ENCODE measurements at places on chromosomes 5 and 9.
A peak's percentile ranks its signal among the peaks of the same experiment; 100 is the strongest.

GRCh38 chr5:30098940-30099339 lies 1094.5 kb upstream of the CDH6 start:
- H3K27me3 ChIP-seq = no peaks in the 10 kb centered on the region
- H3K4me3 ChIP-seq = no peak overlapping the region
- H3K27ac ChIP-seq = no peak overlapping the region
- no peaks in the 10 kb centered on the region for H3K36me3 ChIP-seq
- no peak for DNase-seq

GRCh38 chr5:603081-603998 lies 8.8 kb upstream of the CEP72 start:
- no peak overlapping the region for H3K27ac ChIP-seq
- H3K36me3 ChIP-seq = no peaks in the 10 kb centered on the region
- H3K27me3 ChIP-seq = no peaks in the 10 kb centered on the region
- no peaks in the 10 kb centered on the region for H3K4me1 ChIP-seq

DNA sequence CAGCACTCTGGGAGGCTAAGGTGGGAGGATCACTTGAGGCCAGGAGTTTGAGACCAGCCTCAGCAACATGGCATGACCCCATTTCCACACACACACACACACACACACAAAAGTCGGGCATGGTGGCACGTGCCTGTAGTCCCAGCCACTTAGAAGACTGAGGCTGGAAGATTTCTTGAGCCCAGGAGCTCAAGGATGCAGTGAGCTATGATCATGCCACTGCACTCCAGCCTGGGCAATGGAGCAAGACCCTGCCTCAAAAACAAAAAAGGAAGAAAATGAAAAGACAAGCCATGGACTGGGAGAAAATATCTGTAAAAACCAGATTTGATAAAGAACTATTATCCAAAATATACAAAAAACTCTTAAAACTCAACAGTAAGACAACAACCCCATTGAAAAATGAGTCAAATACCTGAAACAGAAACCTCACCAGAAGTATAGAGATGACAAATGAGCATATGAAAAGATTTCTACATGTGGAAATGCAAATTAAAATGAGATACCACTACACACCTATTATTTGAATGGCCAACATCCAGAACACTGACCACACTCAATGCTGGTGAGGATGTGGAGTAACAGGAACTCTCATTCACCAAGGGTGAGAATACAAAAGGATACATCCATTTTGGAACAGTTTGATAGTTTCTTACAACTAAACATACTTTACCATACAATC lies 24.7 kb downstream of the DNAJA1 start:
- peaks cover 12% of the 10 kb centered on the region for H3K36me3 ChIP-seq
- no peak overlapping the region for H3K4me3 ChIP-seq
- no peak for DNase-seq
- H3K27ac ChIP-seq = no peak overlapping the region
- no peaks in the 10 kb centered on the region for H3K27me3 ChIP-seq
- H3K4me1 ChIP-seq = no peaks in the 10 kb centered on the region

- H3K27me3 ChIP-seq = no peaks in the 10 kb centered on the region
- no peak for DNase-seq
- no peaks in the 10 kb centered on the region for H3K36me3 ChIP-seq
Measured at GRCh38 chr9:126363250-126363649, 36.6 kb downstream of the MVB12B start.

GRCh38 chr9:118121361-118121760 lies 417.2 kb downstream of the TLR4 start:
- no peak for DNase-seq
- no peaks in the 10 kb centered on the region for H3K36me3 ChIP-seq
- H3K27me3 ChIP-seq = no peaks in the 10 kb centered on the region
- H3K27ac ChIP-seq = no peak overlapping the region
- no peaks in the 10 kb centered on the region for H3K4me1 ChIP-seq

GRCh38 chr9:12723409-12724028 lies 30.3 kb downstream of the TYRP1 start:
- no peak overlapping the region for H3K27ac ChIP-seq
- no peaks in the 10 kb centered on the region for H3K27me3 ChIP-seq
- no peaks in the 10 kb centered on the region for H3K36me3 ChIP-seq
- no peak for DNase-seq
- no peaks in the 10 kb centered on the region for H3K4me1 ChIP-seq

GRCh38 chr9:70407081-70407503 lies 7.4 kb downstream of the KLF9 start:
- no peaks in the 10 kb centered on the region for H3K4me1 ChIP-seq
- no peak for DNase-seq
- H3K27ac ChIP-seq = no peak overlapping the region

DNA sequence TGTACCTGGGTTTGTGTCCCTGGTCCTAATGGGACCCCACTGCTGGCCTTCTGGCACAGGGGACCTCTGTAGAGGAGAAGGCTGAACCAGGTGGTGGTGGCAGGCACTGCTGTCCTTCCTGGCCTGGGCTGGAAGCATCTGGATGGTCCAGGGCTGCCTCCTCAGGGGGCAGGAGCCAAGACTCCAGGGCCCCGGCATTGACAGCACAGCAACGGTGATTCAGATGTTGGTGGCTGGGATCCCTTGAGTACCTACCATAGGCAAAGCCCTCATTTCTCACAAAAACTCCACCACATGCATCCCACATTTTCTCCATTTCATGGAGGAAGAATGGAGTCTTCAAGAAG lies 15.0 kb downstream of the FGD3 start:
- H3K4me1 ChIP-seq = no peaks in the 10 kb centered on the region
- H3K4me3 ChIP-seq = no peak overlapping the region
- H3K36me3 ChIP-seq = no peaks in the 10 kb centered on the region
- H3K27ac ChIP-seq = no peak overlapping the region
- DNase-seq = no peak

GRCh38 chr9:93086447-93087224 lies 9.4 kb upstream of the CARD19 start:
- no peaks in the 10 kb centered on the region for H3K36me3 ChIP-seq
- no peaks in the 10 kb centered on the region for H3K27me3 ChIP-seq
- H3K4me3 ChIP-seq = no peak overlapping the region
- H3K4me1 ChIP-seq = no peaks in the 10 kb centered on the region
- no peak for DNase-seq

- no peaks in the 10 kb centered on the region for H3K4me1 ChIP-seq
- H3K4me3 ChIP-seq = no peak overlapping the region
- no peak overlapping the region for H3K27ac ChIP-seq
Measured at GRCh38 chr9:107137495-107138202, 145.4 kb upstream of the RAD23B start.

DNA sequence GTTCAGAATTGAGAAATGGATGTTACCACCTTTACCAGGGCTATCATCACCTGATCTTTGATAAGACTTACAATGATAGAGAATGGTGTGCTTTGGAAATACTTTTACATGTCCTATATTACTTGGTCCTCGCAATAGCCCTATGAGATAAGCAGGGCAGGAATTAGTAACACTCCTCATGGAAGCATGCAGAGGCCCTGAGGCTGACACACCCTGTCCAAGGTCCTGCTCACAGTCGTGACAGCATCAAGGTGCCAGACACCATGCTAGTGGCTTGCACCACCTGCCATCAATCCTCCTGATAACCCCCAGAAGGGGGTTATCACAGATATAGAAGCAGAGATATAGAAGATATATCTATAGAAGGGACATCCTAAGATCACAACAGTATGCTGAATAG lies 216.8 kb upstream of the TBC1D2 start:
- H3K4me3 ChIP-seq = no peak overlapping the region
- no peaks in the 10 kb centered on the region for H3K27me3 ChIP-seq
- H3K27ac ChIP-seq = no peak overlapping the region
- no peaks in the 10 kb centered on the region for H3K4me1 ChIP-seq

GRCh38 chr5:180486636-180487149 lies 7.5 kb upstream of the CNOT6 start:
- no peaks in the 10 kb centered on the region for H3K36me3 ChIP-seq
- no peak overlapping the region for H3K4me3 ChIP-seq
- no peaks in the 10 kb centered on the region for H3K4me1 ChIP-seq
- no peaks in the 10 kb centered on the region for H3K27me3 ChIP-seq

GRCh38 chr9:73577848-73578247 lies 426.2 kb downstream of the ANXA1 start:
- no peak for DNase-seq
- H3K4me1 ChIP-seq = no peaks in the 10 kb centered on the region
- no peaks in the 10 kb centered on the region for H3K36me3 ChIP-seq
- no peaks in the 10 kb centered on the region for H3K27me3 ChIP-seq

- H3K36me3 ChIP-seq = no peaks in the 10 kb centered on the region
- H3K4me3 ChIP-seq = no peak overlapping the region
- H3K4me1 ChIP-seq = peaks cover 3% of the 10 kb centered on the region
- H3K27me3 ChIP-seq = no peaks in the 10 kb centered on the region
Measured at GRCh38 chr5:137096149-137097103, 402.7 kb downstream of the SPOCK1 start.

DNA sequence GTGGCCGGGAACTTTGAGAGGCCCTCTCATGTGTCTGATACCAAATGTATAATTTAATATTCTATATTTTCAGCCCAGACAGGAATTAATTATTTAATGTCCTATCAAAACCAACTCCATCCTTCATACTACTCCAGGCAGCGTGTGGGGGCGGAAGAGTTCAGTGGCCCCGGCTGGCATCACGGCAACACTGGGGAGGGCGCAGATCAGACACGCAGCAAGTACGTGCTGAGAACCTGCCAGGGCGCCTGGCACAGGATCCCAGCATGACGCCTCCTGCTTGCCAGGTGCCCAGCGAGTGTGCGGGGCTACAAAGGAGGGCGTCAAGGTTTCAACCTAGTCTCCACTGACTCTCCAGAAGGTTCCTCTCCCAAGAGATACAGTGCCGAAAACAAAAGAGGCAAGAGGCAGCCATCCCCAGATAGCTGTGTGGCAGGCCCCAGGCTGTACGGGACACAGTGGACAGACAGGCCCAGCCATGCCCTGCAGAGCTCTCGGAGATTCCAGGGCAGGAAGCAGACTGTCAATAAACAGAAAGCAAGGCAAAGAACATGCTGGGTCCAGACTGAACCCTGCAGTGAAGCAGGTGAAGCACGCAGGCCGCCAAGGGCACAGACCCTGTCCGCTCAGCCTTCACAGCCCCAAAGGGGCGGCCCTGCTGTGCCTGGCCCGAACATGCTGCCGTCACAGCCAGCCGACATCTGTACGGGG lies 110.3 kb downstream of the VAV2 start:
- H3K4me1 ChIP-seq = peaks cover 3% of the 10 kb centered on the region
- no peak overlapping the region for H3K4me3 ChIP-seq
- no peaks in the 10 kb centered on the region for H3K36me3 ChIP-seq
- no peak for DNase-seq
- H3K27me3 ChIP-seq = no peaks in the 10 kb centered on the region
- no peak overlapping the region for H3K27ac ChIP-seq

- no peak overlapping the region for H3K27ac ChIP-seq
- H3K36me3 ChIP-seq = no peaks in the 10 kb centered on the region
- peaks cover 1% of the 10 kb centered on the region for H3K4me1 ChIP-seq
Measured at GRCh38 chr5:16809010-16809394, 127.1 kb downstream of the MYO10 start.

DNA sequence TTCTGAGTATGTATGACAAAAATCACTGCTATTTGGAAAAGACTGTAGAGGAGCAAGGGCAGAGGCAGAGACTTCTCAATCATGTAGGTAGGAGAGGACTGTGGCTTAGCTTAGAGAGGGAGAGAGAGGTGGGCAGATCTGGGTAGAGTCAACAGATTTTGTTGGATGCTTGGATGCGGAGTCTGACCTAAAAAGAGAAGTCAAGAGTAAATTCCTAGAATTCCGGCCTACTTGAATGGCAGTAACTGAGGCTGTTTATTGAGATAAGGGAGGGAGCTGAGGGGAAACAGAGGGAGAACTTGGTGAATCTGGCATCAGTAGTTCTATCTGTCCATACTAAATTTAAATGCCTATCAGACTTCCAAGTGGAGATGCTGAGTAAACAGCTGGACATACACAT lies 2.4 kb downstream of the TICAM2 start:
- peak; percentile 41 for DNase-seq
- no peaks in the 10 kb centered on the region for H3K27me3 ChIP-seq
- no peaks in the 10 kb centered on the region for H3K4me1 ChIP-seq

DNA sequence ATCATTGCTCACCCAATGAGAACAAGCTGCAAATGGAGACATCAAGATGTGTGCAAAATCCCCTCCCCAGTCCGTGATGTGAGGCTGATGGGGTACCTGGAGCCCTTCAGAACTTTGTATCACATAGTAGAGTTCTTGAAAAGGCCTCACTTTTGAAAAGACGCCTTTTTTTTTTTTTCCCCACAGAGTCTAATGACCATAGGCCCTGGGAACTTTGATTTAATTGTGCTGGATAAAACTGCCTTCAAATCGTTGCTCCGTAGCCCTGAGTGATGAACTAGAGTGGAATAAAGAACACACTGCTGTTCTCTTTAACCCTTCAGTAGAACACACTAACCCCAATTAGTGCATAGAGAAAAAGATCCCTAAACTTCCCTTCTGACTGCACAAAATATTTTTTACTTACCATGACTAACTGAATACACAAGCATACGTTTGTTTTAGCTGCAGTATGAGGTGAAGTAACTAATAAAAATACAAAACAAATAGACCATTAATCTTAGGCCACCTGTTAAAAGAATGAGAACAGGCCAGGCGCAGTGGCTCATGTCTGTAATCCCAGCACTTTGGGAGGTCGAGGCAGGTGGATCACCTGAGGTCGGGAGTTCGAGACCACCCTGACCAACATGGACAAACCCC lies 15.1 kb downstream of the PSAT1 start:
- H3K4me3 ChIP-seq = no peak overlapping the region
- H3K27ac ChIP-seq = no peak overlapping the region
- no peaks in the 10 kb centered on the region for H3K27me3 ChIP-seq
- H3K36me3 ChIP-seq = peaks cover 29% of the 10 kb centered on the region
- no peak for DNase-seq

DNA sequence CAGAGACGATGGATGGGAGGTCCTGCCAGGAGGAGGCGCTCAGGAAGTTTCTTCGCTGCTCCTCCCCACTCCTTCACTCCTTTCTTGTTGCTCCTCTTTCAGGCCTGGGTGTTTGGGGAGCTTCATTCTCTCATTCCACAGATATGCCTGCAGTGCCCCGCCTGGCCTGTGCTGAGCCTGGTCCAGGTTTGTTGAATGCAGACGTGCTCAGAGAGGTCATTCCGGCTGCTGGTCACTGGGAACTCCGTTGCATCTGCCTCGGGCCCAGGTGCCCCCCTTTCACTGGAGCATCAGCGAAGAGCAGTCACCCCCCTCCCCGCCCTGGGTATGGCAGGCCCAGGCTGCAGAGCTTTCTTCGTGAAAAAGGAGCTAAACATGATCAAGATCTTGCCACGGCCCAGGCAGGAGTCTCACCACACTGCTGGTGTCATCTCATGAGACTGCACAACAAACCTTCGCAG lies 15.5 kb downstream of the SURF6 start:
- H3K27me3 ChIP-seq = no peaks in the 10 kb centered on the region
- H3K4me1 ChIP-seq = no peaks in the 10 kb centered on the region
- peak; percentile 44 for DNase-seq
- no peak overlapping the region for H3K27ac ChIP-seq
- H3K36me3 ChIP-seq = no peaks in the 10 kb centered on the region
- H3K4me3 ChIP-seq = no peak overlapping the region
